ENCODE measurements at places on chromosomes 16 and 17.

GRCh38 chr17:17526369-17526768 is 30.2 kb upstream of the RASD1 start:
- no peak for DNase-seq

DNA sequence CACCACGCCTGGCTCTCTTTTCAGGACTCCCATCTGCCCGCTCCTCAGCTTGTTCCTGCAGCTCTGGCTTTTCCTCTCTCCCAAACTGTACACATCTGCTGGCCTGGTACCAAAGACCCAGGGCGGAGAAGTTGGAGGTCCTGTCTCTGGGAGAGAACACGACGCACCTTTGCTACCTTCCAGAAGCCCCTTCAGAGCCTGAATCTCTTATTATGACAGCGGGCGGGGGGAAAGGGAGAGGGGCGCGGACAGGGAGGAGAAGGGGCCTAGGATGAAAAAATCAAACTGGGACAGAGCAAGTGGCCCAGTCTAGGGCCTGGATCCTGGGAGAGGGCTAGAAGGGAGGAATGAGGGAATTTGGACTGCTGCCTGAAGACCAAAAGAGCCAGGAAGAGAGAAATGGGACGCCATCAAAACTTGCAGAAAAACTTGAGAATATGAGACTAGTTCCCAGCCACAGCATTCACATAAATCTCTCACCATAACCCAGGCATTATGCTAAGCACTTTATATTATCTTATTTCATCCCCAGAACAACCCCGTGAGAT is 2.5 kb upstream of the PER1 start:
- no peak for DNase-seq

GRCh38 chr17:39628655-39629493 is 2.1 kb downstream of the PPP1R1B start:
- DNase-seq: no peak

GRCh38 chr16:87108941-87109340 is 208.3 kb downstream of the C16orf95 start:
- DNase-seq: no peak

DNA sequence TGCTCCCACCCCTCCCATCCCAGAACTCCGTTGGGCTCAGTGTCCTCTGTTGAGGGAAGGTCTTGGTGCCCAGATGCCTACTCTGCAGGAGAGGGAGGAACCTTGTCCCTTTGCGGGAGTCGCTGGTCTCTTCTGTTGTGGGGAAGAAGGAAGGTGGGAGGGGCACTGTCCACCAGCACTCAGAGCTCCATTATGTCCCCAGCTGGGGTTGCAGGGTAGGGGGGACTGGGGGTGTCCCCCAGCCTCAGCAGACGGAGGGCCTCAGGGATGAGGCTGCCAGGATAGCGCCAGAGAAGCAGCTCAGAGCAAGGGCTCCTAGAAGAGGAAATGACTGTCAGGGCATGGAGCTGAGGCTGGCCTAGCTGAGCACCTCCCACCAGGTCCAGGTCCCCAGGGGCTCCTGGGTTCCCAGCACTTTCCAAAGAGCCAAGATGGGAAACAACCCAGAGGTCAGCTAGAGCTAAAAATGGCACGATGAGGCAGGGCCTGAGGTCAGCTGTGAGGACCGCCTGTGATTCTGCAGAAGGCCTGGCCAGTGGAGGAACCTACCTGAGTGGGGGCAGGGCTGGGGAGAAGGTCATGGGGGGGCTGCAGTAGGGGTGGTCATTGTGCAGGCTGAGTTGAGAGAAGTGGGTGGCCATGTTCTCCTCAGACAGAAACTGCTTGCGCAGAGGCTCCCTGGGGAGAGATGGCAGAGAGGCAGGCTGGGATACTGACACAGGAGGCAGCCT is 893 bp downstream of the HCFC1R1 start:
- DNase-seq: no peak

GRCh38 chr17:46890638-46891037 is 32.3 kb upstream of the GOSR2 start:
- DNase-seq: no peak

Measured in activated T-helper 9 cell treated with anti-CD3 and anti-CD28 coated beads, Interleukin-2, amount 50 U/mL, for 16 hours (primary cell).